Cortex of kidney (tissue), 1 donor: ENCODE measurements at places on chromosomes 7 and 10.

GRCh38 chr7:97771576-97771975 is 39.7 kb downstream of the TAC1 start:
- DNase-seq, result no peak

- DNase-seq, result no peak
These were observed 720.2 kb upstream of the FZD8 start for GRCh38 chr10:36362257-36362656.

- no peak for DNase-seq
These were observed 60.7 kb downstream of the VCL start for GRCh38 chr10:74058658-74059057.

GRCh38 chr10:75513292-75513885 is 82.0 kb downstream of the LRMDA start:
- DNase-seq, result no peak

- DNase-seq, result no peak
These were observed 155.5 kb downstream of the COBL start for GRCh38 chr7:51160990-51161615.

- no peak for DNase-seq
These were observed 256.6 kb downstream of the SORCS3 start for GRCh38 chr10:104897696-104898095.

DNA sequence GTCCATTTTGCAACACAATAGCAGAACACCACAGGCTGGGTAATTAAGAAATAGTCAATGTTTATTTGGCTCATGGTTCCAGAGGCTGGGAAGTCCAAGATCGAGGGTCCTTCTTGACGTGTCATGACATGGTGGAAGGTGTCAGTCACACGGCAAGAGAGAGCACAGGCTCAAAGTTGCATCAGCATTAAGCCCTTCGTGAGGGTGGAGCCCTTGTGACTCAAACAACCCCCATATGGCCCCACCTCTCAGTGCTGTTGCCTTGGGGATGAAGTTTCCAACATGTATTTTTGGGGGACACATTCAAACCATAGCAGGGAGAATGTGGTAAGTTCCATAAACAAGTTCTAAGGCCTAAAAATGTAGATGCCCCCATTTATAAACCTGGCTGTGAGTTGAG is 24.6 kb upstream of the GTPBP4 start:
- no peak for DNase-seq

DNA sequence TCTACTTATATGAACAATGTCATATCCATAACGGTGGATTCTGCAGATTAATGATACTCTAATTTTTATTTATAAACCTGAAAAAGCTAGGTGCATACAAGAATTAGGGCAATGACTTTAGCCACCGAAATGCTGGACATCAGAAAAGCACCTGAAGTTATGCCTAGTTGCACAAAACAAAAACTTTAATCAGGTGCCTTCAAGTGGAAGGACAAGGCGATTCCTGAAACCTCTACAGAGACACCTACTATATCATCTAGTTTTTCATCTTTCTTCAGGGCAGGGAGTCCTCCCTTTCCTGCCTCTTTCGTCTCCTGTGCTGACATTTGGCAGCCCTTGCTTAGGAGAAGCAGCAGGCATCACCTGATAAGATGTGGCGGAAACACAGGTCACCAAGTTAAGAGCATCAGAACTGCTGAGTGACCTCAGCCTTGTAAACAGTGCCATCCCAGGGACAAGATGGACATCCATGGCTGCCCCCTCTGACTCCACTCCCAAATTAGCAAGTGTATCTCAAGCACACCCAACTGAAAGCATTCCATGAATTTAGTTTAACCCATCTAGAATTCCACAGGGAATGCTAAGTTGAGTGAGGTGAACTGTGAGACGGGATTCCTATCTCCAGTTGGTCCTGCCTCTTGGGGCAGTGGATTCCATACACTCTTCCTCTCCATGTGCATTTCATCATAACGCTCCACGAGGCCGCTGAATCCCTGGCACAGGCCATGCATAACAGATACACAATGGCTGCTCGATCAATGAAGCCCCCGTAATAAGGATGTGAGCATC is 5.8 kb downstream of the ITPRIP start:
- DNase-seq, result no peak

DNA sequence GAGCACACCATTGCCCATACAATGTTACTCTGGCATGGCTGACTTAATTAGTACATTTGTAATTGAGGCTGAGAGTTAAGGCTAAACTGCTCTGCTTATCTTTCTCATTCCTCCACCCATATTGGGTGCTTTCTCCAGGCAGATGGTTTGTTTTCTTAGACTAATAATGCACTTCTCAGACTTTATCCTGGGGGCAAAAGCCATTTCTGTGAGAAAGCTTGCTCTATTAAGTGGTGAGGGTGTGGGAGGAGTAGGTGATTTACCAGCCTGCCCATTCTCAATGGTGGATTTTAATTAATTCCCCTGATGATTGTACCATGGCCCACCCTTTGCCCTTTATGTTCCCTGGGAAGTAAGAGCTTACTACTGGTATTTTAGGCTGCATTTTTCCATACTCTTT is 174.8 kb downstream of the FOXP2 start:
- no peak for DNase-seq

GRCh38 chr10:79256264-79256806 is 90.9 kb upstream of the PPIF start:
- no peak for DNase-seq

- DNase-seq, result no peak
These were observed 256.9 kb upstream of the CDC14C start for GRCh38 chr7:48667407-48667806.

GRCh38 chr10:112360308-112361270 is 13.3 kb upstream of the ACSL5 start:
- DNase-seq, result no peak

DNA sequence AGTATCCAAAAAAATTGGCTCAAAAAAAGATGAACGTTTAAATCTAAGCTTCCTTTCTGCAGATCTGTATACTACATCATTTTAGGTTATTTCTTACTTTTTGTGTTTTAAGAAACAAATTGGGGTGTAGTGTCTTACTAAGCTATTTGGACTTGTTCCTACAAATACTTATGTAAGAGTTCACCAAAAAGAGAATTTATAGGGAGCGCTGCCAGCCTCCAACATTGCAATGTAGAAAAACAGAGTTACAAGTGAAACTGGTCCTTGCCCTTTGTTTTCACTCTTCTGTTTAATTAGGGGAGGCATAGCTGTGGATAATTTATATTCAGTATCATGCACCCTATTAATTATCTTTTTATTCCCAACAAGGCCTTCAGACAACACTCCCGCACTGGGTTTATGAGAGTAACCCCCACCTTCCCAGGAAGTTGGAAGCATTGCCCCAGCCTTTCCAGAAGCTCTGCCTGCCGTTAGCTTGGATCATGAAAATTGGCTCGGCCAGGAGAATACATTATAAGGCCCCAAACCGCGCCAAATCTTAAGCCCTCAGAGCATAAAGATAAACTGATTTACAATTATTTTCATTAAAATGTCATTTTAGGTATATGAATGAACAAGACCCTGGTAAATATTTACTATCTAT is 261.8 kb upstream of the KLF6 start:
- DNase-seq, result no peak

DNA sequence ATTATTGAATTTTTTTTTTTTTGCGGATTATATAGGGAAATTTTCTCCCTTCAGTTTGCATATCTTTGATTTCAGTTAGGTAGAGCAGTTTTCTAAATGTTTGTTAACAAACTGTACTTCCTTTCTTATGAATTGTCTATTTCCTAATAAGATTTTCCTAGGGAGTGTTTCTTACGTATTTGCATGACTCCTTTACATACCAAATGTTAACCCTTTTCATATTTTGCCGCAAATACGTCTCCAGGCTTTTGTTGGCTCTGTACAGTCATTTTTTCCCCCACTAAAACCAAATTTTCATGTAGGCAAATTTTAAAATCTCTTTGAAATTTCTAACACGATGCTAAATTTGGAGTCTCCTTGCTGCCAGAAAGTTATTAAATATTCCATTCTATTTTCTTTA is 1.9 kb upstream of the FRAT2 start:
- DNase-seq, result no peak

DNA sequence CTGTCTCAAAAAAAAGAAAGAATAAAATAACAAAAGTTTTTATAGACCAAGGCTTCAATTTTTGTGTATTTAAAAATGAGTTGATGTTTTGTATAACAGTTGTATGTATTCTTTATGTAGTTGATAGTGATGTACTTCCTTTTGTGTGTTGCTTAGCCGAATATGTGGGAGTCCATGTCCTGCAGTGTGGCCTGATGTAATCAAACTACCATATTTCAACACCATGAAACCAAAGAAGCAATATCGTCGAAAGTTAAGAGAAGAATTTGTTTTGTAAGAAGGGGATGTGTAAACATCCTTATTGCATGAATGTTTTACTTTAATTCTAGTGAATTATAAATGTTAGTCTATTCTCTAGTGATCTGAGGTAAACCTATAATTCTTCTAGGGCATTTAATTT is 56.6 kb downstream of the MPLKIP start:
- DNase-seq, result no peak

DNA sequence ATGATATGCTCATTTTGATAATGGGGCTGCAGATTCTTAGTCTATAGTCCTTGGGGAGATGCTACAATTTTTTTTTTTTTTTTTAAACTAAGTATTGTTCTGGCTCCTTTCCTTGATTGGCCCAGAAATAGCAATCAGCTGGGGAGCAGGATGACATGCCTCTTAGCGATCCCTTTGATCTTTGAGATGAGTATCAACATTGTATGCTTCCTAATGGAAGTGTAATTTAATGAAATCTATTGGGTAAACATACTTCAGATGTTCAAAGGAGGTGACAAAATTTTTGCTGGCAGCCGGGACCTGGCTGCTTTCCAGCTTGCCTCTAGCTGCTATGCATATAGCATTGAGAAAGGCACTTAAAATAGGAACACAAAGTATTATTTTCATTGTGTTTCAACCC is 43.5 kb downstream of the VTI1A start:
- no peak for DNase-seq

GRCh38 chr7:152987656-152988055 is 228.1 kb downstream of the ACTR3B start:
- no peak for DNase-seq

DNA sequence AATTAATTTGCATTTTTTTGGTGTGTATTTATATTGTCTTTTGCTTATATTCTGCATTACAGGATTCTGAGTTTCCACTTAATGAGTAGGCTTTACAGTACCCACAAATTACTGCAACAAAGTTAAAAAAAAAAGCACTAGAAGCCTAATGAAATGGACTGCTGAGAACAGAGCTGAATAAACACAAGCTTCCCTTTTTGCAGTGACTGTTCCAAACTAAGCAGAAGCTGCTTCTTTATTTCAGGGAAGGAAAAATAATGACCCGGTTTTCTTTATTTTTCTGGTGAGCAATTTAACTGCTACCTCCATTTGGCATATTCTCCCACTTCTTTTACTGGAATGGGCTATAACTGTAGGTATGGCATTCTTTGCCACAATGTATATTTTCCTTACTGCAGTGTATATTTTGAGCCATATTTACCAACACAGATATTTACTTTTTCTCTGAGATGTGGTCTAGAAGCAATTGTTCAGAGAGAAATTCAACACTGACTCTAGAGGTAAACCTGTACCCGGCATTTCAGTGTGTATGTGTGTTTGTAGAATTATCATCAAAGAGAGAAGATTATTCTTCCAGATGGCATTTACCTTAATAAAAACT is 56.9 kb downstream of the HDAC9 start:
- no peak for DNase-seq

DNA sequence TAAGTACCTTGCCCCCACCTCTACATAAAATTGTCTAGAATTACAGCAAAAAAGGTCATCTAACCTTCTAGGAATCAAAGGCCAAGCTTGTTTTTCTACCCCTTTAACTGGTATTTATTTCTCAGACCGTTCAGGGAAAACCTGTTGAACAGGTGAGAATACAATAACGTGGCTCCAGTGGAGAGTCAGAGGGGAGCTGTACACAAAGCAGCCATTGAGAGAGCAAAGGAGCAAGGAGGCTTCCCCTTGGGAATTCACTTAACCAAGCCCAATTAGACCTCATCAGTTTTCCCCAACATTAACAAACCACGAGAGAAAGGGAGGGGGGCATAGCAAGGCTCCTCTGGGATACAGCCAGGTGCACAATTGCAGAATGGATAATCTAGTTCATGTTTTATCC is 101.9 kb downstream of the ELMO1 start:
- no peak for DNase-seq

DNA sequence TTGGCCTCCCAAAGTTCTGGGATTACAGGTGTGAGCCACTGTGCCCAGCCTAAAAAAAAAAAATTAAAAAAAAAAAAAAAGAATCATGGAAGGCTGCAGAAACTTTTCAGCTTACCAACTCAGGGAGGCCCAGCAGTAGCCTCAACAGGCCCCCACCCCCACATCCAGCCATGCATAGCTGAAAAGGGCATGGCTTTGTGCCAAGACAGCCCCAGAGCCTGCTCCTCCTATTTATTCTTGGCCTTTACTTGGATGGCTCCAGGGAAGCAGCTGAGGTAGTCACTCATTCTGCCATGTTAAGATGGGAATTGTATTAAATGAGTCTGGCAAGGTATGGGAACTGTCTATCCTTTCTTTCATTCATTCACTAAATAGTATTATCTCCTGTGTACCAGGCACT is 13.7 kb upstream of the CNNM2 start:
- no peak for DNase-seq

DNA sequence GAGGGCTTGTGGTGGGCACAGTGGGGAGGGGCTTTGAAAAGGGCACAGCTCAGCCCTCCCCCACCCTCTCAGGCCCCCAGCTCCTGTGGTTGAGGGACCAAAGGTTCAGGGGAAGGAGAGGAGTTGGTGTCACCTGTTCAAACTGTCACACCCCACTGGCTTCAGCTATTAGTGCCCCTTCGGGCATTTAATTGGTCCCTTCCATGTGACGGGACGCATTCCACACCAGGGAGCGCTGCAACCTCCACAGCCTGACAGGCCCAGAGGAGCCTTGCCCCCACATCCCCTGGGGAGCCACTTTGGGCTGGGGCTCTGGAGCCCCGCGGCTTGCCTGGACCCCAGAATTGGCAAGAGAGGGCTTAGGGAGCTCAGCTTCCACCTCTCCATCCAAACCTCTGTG is 75.7 kb downstream of the C10orf105 start:
- DNase-seq, result no peak

DNA sequence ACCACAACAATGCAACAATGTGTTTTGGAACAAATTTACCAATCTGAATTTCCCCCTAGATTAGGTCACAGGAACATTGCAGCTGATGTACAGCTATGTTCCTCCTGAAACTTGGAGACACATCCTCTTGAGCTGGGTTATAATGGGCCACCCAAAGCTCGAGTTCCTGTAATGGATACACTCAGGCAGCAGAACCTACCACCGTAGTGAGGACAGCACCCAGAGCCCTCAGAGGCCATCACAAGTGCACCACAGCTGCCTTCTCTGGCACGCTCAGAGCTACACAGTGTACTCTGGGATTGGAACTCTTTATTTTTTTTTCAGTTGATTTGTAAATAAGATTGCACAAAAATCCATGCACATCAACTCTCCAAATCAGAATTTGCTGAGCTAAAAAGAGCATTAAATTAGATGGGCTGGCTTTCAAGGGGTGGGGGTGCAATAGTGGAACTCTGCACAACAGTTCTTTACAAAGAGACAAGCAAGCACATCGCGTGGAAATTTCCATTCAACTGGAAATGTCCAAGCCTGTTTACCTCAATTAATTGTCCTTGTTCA is 56.7 kb downstream of the EGFR start:
- no peak for DNase-seq
